Lung (tissue), 17 donors: ENCODE measurements at places on chromosomes 16 and 17. TPM values are rescaled to one million over a fixed set of nuclear protein-coding genes. Genes with fewer than 3 reads are reported as not detected.

DNA sequence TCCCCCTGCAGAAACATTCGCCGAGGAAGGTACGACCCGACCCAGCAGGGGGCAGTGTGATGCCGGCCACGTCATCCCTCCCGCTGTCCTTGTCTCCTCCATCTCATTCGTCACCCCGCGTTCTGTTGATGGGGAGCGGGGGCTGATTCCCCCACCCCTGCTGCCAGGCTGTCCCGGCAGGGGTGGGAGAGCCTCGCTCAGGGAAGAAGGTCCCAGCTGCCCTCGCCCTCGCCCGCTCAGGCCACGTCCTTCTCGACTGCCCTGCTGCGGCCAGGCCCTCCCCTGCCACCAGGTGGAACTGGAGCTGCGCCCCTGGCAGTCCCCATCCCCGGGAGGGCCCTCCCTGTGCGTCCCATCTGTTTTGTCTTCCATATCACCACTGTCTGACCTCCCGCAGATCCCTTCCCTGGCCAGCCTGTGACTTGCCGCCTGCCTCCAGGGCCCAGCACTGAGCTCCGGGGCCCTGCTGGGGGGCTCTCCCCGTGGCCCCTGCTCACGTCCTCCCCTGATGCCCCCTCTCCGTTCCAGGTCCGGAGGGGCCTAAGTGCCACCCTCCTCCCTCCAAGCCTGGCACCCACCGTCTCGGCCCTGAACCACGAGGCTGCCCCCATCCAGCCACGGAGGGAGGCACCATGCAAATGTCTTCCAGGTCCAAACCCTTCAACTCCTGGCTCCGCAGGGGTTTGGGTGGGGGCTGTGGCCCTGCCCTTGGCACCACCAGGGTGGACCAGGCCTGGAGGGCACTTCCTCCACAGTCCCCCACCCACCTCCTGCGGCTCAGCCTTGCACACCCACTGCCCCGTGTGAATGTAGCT lies 20.6 kb downstream of the ADAM11 start:
- DNase-seq, result peak; percentile 87

- DNase-seq, result peak; percentile 93
Observed at GRCh38 chr16:74606521-74607309, at the start of gene GLG1. Gene GLG1, minus strand, starts transcription at chr16:74607114. Its CDS starts 20 bp downstream, at chr16:74607094.

GRCh38 chr16:75192606-75193264 lies 14.2 kb downstream of the CTRB2 start:
- DNase-seq, result no peak

- peak; percentile 69 for DNase-seq
Observed at GRCh38 chr17:57528058-57528451, 217.0 kb downstream of the CCDC182 start.

DNA sequence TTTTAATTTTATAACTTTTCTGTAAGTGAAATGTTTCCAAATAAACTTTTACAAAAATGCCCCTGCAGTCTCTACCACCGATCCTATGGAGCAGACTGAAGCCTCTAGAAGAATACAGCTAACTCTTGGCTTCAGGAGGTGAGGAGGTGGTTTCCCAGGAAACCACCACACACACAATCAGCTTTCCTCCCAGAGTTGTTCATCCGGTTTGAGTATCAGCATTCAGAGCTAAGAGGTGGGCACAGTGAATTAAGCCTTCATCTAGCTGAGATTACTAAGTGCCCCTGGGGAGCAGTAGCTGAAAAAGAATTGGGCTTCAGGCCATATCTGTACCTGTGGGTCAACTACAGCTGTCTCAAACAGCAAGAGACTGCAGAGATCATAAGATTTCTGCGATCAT lies 139.7 kb downstream of the AATF start:
- DNase-seq, result peak; percentile 53

- DNase-seq, result no peak
Observed at GRCh38 chr17:48002916-48003416, 32.1 kb downstream of the CDK5RAP3 start.

DNA sequence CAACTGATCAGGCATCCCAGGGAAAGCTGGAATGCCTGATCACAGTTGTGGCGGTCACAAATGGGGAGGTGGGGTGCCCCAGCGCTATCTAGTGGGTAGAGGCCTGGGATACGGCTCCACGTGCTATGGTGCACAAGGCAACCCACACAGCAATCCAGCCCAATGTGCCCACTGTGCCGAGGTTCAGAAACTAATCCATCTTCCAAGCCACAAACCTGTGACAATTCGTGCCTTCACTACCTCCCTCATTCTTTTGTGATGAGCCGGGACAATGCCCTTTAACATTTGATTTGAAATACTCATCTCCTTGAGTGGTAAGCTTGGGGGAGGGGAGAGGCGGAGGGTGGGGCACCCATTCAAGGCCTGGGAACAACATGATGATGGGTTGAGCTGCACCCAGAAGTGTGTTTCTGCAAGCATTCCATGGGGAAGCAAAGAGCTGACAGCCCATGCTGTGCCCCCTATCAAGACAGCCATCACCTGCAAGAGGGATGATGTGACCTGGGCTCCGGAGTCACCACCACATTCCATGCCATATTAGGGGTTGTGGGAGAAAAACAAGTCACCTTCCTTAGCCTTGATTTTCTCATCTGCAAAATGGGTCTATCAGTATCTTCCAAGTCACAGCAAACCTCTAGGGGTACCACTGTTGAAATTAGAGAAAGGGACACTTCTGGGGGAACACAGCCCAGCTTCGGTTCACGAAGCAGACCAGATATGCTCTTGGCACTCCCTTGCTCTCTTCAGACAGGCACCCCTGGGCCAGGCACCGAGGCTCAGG lies 3.7 kb downstream of the ELOB start:
- DNase-seq, result no peak

DNA sequence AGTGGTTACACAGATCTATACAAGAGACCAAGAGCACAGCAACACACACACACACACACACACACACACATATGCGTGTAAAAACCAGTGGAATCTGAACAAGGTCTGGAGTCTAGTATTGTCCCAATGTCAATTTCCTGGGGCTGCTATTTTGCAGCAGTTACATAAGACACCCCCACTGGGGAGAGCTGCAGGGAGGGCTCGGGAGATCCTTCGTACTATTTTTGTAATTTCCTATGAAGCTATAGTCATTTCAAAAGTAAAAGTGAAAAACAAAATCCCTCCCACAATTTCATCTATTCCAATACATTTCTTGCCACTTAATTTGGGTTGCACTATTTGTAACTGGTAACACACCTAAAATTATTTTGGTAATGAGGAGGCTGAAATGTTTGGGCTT lies 68.5 kb downstream of the C16orf95 start:
- no peak for DNase-seq

DNA sequence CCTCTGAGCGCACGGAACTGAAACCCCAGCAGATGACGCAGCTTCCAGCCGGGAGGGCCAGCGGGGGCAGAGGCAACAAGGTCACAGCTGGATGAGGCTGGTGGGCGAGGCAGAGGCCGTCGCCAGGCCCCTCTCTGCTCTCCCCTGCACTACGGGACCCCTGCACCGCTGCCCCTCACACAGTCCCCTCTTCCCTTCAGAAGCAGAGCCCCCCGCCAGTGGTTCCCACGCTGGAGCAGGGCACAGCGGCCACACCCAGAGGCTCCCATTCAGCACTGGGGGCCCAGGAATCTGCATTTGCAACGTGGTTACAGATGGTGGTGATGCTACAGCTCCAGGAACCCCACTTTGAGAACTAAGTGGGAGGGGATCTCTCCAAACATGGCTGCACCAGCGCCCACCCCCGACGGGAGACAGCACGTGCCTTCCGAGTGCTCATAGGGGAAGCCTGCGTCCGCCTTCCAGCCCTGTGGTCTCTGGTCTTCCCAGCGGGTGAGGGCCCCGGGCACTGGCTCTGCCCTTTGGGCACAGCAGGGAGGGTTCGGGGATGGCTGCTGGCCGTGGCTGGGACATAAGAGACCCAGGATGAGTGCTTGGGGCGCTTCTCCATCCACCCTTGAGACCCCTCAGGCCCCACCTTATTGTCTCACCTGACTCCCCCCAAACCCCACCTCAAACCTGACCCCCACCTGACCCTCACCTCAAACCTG lies 4.7 kb upstream of the RAB40B start:
- no peak for DNase-seq

DNA sequence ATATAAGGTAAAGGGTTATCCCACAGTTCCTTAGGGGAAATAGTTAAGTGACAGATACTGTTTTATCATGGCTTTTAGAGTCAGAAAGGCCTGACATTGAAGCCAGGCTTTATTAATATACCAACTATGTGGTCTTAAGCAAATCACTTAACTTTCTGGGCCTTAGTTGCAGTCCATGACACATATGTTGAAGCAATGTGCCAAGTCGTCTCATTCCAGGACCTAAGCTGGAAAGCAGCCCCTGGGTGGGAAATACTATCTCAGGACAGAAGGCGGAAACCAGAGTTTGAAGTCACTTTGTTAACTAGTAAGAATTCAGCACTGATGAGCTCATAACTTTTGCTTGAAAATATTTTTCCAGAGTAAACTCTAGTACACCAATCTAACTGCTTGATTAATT lies 80.0 kb downstream of the USP32 start:
- DNase-seq, result no peak

- DNase-seq, result peak; percentile 36
Observed at GRCh38 chr17:61555127-61555566, 35.9 kb downstream of the NACA2 start.

- no peak for DNase-seq
Observed at GRCh38 chr16:26712876-26713275, 353.9 kb upstream of the C16orf82 start.

DNA sequence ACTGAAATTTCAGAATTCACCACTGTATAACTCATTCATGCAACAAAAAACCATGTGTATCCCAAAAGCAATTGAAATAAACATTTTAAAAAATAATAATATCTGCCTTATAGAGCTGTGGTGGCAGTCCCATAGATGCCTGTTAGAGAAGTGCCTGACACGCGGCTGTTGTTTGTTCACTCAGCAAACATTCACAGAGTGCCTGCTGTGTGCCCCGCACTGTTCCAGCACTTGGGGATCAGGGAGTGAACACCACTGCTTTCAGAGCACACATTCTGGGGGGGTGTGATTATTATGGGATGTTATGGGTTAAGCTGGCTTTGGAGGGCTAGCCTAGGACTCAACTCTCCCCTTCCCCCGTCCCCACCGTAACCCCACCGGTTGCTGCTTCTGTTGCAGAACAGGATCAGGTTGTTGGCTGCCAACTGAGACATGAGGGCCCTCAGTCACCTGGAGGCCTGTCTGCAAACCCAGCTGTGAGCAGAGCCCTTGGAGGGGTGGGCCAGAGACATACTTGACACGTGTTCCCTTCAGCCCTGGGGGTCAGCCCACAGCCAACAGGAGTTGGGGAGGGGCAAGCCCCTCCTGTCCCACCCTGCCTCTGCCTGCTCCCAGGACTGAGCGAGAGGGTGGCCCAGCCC lies 103.3 kb upstream of the CIBAR2 start:
- DNase-seq, result peak; percentile 64

- DNase-seq, result no peak
Observed at GRCh38 chr16:27149986-27150385, 53.3 kb upstream of the KDM8 start.

GRCh38 chr17:63652106-63652505 lies 29.9 kb downstream of the MAP3K3 start:
- DNase-seq, result no peak

DNA sequence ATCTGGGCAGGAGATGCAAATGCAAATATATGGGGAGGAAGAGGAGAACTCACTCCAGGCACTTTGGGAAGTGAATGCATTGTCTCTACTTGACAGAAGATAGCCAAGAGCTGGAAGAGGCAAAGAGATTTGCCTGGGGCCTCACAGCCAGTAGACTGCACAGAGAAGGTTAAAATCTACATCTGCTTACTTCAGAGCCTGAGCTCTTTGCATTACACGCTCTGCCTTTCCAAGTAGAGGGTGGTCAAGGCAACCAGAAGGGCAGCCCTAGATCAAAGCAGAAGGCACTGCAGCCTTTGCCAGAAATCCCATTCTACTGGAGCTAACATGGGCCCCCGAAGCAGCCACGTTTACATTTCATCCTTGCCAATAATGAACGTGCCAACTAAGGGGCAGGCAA lies 407.2 kb upstream of the CCL2 start:
- DNase-seq, result no peak

- no peak for DNase-seq
Observed at GRCh38 chr16:87131061-87131995, 185.9 kb downstream of the C16orf95 start.

GRCh38 chr17:71325117-71325516 lies 795.7 kb upstream of the SOX9 start:
- DNase-seq, result no peak

DNA sequence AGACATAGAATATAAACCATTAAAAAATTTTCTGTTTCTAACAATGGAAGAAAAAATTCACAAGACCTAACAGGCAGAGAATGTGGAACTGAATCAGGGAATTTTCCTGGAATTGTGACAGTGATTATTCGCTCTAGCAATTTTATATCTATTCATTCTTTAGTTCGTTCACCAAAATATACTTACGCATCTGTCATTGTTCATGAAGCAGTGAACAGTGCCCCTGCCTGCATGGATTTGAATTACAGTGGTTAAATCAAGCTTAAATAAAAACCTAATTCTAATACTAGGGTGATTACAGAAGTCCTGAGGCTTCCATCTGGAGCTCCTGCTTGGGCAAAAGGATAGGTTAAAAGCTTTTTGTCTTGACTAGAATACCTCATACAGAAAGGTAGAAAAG lies 48.6 kb downstream of the ABCA8 start:
- no peak for DNase-seq

The FUS gene
- polyA plus RNA-seq, result 237 TPM

The KRT9 gene
- polyA plus RNA-seq, result not detected

The EVI2B gene
- polyA plus RNA-seq, result 86.9 TPM

The CDH3 gene
- 6.4 TPM for polyA plus RNA-seq

The MEIOC gene
- 0.02 TPM for polyA plus RNA-seq

The SLC4A1 gene
- polyA plus RNA-seq, result 0.13 TPM

The LRRC46 gene
- polyA plus RNA-seq, result 11.8 TPM

The MPP3 gene
- polyA plus RNA-seq, result 9.9 TPM
